ENCODE measurements at places on chromosomes 5 and 9. TPM values are rescaled to one million over a fixed set of nuclear protein-coding genes. Genes with fewer than 3 reads are reported as not detected.

GRCh38 chr5:153429761-153430380, 60.6 kb upstream of the GRIA1 start:
- no peak for DNase-seq

- DNase-seq: no peak
Observed at GRCh38 chr5:44389090-44389822, at the start of gene FGF10. Gene FGF10, minus strand, starts transcription at chr5:44389420. Its CDS starts 738 bp downstream, at chr5:44388682.

DNA sequence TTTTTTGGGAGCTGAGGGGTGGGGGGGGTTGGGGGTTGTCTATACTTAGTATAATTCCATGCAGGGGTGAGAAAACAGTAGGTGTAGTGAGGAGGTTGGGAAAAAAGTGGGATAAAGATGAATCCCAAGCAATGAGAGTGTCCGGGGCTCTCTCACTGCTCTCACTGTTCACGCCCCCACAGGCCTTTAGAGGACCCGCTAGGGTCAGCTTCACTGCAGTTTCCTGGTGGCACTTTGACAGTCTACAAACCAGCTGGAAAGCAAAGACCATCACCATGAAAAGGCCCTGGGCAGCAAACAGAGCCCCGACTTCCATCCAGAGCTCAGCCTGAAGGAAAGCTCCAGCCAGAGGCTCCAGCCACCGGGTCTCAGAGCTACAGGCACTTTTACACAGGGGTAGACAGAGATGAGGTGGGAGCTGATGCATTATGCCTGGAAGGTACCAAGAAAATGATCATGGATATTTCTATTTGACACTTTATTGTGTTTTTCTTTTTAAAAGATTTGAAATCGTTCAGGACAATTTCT, 355.1 kb downstream of the ADAMTS6 start:
- no peak for DNase-seq

DNA sequence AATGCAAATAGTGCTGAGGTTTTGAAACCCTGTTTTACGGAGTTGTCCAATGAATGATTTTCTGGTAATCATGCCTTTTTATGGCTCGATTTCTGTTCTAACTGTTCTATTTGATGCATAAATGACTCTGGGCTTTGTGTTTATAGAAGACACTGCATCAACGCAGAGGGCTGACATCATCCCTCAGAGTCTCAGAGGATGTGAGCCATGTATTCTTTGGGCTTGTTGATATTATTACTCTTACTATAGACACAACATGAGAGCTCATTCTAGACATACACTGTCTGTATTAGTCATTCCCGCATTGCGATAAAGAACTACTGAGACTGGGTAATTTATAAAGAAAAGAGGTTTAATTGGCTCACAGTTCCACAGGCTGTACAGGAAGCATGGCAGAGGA, 31.6 kb downstream of the CDH6 start:
- DNase-seq: no peak

DNA sequence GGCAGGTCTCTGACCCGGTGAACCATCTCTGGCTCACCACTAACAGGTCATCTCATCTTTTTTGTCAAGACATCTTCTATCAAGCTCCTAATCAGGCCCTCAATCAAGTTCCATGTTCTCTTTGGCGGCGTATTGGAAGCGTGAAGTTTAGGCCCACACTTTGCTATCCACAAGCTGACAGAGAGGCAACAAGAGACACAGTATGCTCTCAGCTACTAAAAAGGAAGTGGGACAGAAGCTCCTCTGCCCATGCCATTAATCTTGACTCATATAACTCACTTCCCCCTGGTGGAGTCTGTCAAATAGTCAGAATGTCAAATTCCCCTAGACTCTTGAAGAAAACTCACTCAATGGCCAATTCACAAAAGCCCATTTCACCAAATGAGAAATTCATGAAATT, 77.6 kb upstream of the TMC1 start:
- DNase-seq: peak; percentile 52

GRCh38 chr9:110777196-110777875, 108.7 kb downstream of the MUSK start:
- DNase-seq: no peak

Gene SV2C
- 0.05 TPM for total RNA-seq

Gene CDH10
- not detected for total RNA-seq

- DNase-seq: peak; percentile 66
Observed at GRCh38 chr9:22307013-22307711, 139.5 kb upstream of the DMRTA1 start.

DNA sequence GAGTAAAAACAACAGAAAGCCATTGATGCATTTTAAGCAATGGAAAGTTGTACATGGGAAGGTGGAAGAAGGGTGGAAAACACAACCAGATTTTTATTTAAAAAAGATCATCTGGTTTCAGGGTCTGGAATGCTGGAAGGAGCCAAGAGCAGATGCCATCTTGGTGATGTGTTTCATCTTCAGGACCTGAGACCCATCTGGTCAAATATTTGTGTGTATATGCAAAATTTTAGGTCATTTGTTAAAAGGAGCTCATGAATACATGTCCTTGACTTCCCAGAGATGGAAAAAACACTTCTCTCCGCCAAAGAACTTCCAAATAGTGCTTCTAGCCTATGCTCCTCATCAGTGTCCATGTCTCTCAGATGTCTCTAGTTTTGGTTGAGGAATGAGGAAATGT, 110.6 kb upstream of the GDNF start:
- no peak for DNase-seq

Gene NR2F1
- total RNA-seq: 19.7 TPM

Gene ACOT12
- not detected for total RNA-seq

DNA sequence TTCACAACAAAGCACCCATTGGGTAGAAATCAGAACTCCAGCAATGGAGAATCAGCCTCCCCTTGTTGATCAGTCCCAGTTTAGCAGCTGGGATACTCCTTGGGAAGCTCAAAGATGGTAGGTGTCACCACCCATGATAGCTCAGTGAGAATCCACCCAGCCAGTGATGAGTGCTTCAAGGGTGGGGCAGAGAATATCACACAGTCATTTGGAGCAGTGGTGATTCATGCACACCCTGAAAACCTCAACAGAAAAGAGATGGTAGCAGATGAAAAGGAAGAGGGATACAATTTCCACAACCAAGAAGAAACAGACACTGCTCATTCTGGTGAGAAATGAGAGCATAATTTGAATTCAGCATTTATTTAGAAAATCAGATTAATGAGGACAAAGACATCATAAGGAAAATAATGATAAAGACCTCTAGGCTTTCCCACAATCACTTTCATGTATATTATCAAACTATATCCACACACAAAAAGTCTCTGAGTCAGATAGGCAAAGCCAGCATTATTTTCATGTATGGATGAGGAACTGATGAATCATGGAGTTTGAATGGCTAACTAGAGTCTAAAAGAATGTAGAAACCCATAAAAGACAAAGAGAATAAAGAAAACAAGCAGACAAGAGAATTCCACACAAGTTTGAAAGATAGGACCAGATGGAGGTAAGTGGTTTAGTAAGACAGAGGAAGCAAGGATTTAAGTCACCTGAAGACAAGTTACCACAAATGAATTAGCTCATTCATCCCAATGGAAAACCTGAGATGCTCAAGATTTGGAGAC, 82.9 kb downstream of the FEM1C start:
- DNase-seq: peak; percentile 27

GRCh38 chr5:54146916-54147315, 163.5 kb downstream of the ARL15 start:
- no peak for DNase-seq

DNA sequence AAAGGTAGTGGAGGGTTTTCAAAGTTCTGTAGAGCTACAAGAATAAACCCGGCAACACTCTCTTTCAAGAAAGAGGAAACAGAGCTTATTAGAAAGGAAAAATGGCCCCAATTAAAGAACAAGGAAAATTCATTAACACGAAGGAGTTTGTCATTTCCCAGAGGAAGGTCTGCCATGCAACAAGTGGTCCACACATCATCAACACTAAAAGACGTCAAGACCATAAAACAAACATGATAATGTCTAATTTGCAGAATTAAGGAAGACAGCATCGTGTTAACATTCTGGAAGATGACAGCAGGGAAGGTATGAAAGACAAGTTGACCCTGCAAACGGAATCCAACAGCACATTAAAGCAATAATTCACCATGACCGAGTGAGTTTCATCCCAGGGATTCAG, 28.6 kb upstream of the NRARP start:
- DNase-seq: no peak

GRCh38 chr5:118325931-118326330, 662.4 kb downstream of the DTWD2 start:
- no peak for DNase-seq

Gene PRLR
- 8.2 TPM for total RNA-seq

- no peak for DNase-seq
Observed at GRCh38 chr9:131306397-131307004, 17.0 kb downstream of the PLPP7 start.

GRCh38 chr5:168339109-168339771, 47.8 kb downstream of the WWC1 start:
- DNase-seq: no peak

DNA sequence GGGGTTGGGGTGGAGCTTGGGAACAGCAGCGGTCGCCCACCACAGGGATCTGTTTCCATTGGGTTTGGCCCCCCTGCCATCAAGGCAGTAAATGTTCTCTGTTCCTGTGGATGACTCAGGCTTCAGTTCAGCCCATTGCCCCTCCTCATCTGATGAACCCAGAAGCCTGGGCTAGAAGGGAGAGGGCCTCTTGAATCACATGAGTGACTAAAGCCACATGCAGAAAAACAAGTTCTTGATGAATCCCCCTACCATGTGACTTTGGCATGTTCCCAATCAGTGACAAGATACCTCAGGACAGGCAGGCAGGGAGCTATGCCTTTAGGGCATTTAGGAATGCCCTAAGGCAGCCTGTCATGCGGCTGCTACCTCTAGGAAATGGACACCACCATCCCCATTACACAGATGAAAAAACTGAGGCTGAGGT, 2.5 kb downstream of the SH3PXD2B start:
- no peak for DNase-seq

DNA sequence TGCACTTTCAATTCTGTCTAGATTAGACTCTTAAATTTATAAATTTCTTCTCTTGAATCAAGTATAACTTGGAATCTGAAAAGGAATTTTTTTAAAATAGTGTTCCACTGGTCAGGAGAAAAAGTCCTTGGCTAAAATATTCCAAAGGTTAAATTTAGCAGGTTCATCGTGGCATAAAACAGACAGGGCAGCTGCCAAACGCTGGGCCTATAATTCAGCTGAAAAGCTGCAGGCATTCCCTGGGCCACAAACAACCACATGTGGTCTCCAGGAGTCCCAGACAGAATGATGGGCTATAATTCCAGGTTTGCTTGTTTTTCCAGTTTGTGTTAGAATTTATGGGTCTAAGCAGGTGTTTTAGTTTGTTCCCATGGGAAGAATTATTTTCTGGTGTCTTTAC, 71.1 kb upstream of the RETREG1 start:
- DNase-seq: no peak
